ENCODE measurements at places on chromosomes 7 and 10.
A peak's percentile ranks its signal among the peaks of the same experiment; 100 is the strongest.

DNA sequence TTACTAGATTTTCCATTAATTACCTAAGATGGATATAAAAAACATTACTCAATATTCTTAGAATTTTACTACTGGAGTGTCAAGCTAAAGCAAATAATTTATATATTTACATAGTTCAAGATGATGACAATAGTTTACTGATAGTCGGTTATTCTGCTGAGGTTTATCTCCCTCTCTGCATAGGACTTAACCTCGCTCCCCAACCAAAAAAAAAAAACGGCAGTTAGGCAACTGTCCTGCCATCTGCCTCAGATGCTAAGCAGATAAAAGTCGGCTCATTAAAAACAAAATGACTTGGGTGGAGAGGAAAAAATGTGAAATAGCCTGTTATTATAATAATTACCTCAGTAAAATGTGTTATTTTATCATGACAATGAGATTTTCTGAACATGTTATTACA, 14.0 kb upstream of the ITGB8 start:
- DNase-seq: no peak

GRCh38 chr7:45714521-45714820, 140.3 kb downstream of the ADCY1 start:
- DNase-seq: no peak

DNA sequence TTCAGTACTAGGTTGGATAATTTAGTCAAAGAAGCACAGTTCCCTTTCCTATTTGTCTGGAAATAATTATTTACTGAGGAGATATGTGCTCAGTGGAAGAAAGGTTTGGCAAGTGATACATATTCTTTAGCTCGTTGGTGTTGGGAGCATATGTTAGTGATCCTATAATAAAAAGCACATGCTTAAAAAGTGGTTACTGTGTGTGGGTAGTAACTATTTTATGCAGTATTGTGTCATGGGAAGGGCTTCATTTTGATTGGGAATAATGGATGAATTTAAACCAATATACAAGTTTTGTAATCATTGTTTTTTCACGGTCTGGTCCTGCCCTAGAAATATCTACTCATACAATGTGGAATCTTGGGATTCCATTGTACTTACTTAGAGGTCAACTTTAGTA, 188.7 kb upstream of the PPP1R3A start:
- no peak for DNase-seq

DNA sequence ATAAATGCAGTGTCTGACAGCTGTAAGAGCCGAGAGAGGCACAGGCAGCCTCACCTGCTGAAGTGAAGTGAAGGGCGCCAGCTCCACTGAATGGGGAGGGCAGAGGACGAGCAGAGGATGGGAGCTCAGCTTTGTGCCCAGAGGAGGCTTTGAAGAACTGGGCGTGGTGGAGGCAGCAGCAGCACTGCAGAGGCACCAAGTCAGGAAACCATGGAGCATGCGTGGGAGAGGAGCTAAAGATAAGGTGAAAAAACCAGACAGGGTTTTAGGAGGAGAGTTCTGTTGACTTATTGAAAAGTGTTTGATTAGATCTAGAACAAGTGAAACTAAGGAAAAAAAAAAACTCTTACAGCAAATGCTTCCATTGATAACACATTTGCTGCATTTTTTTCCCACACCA, 216.4 kb downstream of the CXCL12 start:
- no peak for DNase-seq

- DNase-seq: no peak
Observed at GRCh38 chr10:113133497-113134115, 183.6 kb downstream of the TCF7L2 start.

DNA sequence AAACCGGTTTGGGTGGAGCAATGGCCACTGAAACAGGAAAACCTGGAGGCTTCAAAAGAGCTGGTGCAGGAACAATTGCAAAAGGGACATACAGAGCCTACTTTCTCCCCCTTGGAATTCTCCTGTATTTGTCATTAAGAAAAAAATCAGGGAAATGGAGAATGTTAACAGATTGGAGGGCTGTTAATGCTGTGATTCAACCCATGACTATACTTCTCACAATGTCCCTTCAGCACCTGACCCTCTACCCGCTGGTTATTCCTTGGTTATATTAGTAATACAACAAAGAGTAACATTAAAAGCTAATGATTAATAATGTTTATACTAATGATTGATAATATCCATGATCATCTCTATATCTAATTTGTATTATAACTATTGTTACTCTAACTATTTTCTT, 34.4 kb upstream of the AKR1C2 start:
- DNase-seq: no peak

DNA sequence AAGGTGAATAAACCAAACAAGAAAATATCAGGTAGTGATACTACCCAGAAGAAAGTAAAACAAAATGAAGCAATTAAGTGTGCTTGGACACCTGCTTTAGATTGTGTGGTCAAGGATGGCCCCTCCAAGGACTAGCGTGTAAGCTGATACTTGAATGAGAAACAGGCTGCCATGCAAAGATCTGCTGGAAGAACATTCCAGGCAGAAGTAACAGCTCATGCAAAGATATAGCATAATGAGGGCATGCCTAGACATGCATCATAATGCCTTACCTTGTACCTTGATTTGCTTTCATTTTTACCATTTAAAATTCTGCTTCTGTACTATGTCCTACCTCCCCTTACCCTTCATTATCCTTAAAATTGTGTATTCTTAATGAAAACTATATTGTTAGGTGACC, 74.8 kb upstream of the HDAC9 start:
- DNase-seq: peak; percentile 68

DNA sequence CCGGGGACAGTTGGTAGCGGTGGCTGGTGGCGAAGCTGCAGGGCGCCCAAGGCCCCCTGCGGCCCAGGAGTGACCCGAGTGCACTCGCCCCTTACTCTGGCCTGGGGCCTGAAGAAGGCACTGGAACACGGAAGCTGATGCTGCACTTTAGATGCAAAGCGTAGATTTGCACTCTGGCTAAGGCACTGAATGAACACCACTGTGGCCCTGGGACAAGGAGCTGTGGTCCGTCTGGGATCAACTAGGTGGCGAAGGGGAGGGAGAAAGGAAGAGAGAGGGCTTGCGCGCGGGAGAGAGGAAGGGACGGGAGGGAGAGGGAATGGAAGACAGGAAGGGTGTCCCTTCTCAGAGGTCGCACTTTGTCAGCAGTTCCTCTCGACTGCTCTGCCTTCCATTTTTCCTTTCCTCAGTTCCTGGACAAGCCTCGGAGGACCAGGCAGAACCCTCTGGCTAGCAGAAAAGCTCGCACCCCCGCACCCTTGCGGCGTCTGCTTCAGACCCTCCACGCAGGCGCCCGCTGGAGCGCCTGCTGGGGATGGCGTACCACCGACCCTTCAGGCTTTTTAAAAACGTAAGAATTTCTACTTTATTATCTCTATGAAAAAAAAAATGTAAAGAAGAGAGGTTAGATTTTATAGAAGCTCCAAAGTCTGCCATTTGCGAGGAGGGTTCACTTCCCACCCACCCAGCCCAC, 1.2 kb downstream of the FERD3L start:
- DNase-seq: no peak

GRCh38 chr7:17269341-17270221, 28.9 kb upstream of the AHR start:
- no peak for DNase-seq
